ENCODE measurements at places on chromosomes 13 and 19.
A peak's percentile ranks its signal among the peaks of the same experiment; 100 is the strongest.

GRCh38 chr19:12833738-12834565, 427 bp downstream of the RTBDN start:
- peak; percentile 18 for DNase-seq

DNA sequence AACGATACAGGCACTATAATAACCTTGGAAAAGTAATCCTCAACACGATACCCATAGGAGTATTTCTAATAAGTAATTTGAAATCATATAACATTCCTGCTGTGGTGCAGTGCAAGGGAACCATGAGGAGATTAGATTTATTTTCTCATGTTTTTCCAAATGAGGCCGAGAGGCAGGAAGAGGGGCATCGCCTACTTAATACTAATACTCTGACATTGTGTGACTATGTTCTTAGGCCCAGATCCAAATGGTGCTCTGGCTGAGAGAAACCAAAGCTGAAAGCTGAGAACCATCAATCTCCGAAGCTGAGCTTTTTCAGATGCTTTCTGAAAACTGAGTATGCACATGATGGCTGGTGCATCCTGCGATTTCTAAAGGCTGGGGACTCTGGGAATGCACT, 248.0 kb upstream of the MAB21L1 start:
- no peak for DNase-seq

- DNase-seq: no peak
Observed at GRCh38 chr13:73618275-73618865, 515.8 kb downstream of the KLF12 start.

DNA sequence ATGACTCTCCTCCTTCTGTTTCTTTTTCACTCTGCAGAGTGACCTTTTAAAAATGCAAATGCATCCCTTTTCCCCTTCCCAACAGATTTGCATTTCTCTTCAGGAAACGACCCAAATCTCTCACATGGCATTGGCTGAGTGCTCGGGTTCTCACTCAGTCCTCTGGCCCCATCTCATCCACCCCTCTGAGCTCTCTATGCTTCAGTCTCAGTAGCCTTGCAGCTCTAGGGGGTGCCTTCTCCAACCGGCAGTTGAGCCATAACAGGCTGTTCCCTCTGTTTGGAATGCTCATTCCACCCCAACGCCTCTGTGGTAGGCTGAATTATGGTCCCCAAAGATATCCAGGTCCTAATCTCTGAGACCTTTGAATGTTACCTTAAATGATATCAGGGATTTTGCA, 78.2 kb downstream of the AKAP11 start:
- DNase-seq: no peak

DNA sequence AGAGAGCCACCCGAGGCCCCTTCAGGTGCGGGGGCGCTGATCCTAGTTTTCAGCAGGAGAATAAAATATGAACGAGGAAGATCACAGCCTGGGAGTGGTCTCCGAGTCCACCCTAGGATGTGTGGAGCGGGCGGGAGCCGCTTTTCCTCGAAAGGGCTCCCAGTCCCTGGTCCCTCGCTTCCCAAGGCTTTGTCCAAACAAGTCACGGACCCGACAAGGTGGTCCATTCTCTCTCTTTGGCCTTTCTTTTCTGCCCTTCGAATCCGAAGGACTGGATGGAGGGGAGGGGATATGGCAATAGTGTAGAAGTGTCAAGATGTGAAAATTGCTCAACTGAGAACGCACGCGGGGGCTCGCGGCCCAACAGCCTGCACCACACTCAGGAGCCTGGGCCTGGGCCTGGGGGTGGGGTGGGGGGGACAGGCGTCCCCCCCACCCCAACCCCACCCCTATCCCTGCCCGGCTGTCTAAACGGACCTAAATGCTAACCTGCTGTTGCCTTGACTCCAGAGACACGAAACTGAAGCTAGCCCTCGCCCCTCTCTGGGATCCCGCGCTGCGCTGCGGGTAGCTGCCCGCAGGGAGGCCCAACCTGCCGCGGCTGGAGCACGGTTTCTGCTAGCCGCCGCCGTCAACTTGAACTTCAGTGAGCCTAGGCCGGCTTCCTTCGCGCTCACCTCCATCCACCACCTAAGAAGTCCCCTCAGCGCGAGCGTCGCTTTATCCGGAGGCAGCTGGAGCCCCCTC, 7.1 kb downstream of the ZIC2 start:
- DNase-seq: no peak

- no peak for DNase-seq
Observed at GRCh38 chr13:21590231-21590630, 13.7 kb downstream of the MICU2 start.

GRCh38 chr19:51002542-51003311, 1.3 kb upstream of the KLK8 start:
- no peak for DNase-seq

DNA sequence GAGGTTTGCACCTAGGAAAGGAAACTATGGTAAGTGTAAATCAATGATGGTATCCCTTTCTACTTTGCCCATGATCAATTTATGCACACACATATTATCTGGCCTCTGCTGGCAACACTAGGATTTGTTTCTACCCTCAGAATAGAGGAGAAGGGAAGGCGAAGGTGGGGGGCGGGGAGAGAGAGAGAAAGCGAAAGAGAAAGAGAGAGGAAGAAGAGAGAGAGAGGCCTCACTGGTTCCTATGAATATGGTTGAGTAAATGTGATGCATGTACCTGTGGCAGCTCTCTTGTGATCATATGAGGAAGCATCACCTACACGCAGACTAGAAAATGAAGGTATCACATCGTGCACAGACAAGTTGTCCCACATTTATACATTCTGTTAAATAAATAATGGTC, 882.0 kb upstream of the SLITRK6 start:
- DNase-seq: no peak

DNA sequence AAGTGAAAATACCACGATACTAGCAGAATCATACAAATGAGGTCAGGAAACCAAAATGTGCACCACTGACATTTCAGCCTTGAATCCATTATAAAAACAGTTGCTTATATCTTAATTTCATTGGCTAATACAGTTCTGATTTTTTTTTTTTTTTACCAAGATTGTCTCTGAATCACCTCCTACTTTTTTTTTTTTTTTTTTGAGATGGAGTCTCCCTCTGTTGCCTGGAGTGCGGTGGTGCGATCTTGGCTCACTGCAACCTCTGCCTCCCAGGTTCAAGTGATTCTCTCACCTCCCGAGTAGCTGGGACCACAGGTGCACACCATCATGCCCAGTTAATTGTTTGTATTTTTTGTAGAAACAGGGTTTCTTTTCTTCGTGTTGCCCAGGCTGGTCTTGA, 270.2 kb downstream of the LMO7 start:
- DNase-seq: no peak

DNA sequence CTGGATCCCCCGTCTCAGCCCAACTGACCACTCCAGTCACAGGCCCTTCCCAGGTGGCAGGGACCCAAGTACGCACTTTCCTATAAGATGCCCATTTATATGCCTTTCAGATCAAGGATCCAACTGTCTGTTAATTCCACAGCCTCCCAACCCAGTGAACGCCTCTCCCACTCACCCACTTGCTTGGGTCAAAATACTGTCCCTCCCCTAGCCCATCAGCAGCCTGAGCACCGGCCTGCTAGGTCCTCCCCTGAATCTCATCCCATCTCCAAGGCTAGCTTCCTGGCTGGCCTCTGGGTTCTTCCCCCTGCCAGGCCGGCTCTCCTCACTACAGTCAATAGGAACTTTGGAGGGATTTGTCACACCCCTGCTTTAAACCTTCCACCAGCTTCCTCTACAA, 1.9 kb downstream of the UBE2S start:
- no peak for DNase-seq

- DNase-seq: no peak
Observed at GRCh38 chr19:35109395-35110112, 6.1 kb upstream of the FXYD3 start.

- DNase-seq: no peak
Observed at GRCh38 chr13:27728271-27728670, 64.0 kb upstream of the GSX1 start.

GRCh38 chr13:83907196-83907989, 25.1 kb upstream of the SLITRK1 start:
- DNase-seq: no peak

DNA sequence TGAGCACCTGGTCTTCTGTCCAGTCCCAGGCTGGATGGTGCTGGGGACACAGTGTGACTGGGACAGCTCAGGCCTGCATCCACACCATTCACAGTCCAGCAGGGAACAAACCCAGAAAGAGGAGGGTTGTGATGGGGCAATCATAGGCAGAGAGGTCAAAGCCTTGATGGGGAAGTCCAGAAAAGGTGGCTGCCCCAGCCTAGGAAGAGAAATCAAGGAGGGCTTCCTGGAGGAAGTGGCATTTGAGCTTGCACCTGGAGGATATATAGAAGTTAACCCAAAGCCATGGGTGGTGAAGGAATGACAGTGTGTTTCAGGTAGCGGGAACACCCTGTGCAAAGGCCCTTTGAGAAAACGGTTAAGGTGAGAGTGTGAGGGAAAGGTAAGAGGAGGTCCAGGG, 2.6 kb upstream of the PRX start:
- no peak for DNase-seq

GRCh38 chr13:46179491-46179908, 2.5 kb downstream of the LCP1 start:
- DNase-seq: peak; percentile 78

DNA sequence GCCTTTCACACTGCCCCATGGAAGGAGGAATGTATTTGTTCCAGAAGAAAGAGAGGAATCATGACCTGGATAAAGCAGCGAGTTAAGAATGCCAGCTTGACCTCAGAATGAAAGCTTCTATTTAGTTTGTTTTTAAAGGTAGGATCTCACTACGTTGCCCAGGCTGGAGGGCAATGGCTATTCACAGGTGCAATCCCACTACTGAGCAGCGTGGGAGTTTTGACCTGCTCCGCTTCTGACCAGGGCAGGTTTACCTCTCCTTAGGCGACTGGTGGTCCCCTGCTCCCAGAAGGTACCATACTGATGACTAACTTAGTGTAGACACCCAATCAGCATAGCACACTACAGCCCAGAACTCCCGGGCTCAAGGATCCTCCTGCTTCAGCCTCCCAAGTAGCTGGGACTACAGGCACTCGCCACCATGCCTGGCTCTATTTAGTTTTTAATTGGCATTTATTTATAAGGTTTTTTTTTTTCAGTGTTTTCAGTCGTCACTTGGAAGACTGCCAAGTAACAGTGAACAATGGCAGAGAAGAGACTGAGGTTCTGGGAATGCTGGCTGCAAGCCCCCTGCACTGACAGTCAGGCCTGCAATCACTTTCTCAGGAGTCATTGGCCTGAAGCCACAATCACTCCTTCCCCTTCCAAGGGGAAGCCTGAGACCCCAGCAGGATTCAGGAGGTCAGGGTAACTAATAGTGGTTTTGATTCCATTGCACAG, 73.1 kb downstream of the EPS15L1 start:
- no peak for DNase-seq

Data from CD4-positive, alpha-beta T cell treated with Interleukin-4 for 4 hours (primary cell).